ENCODE measurements at places on chromosomes 1 and 21. TPM values are rescaled to one million over a fixed set of nuclear protein-coding genes. Genes with fewer than 3 reads are reported as not detected.

C1orf94 gene
- total RNA-seq = 11.8 TPM

HTR6 gene
- total RNA-seq = 0.45 TPM

OR2L3 gene
- total RNA-seq = not detected

CRP gene
- total RNA-seq = not detected

KPRP gene
- total RNA-seq = not detected

- DNase-seq = no peak
These were observed 9.6 kb upstream of the CD34 start for GRCh38 chr1:207920444-207921021.

DNA sequence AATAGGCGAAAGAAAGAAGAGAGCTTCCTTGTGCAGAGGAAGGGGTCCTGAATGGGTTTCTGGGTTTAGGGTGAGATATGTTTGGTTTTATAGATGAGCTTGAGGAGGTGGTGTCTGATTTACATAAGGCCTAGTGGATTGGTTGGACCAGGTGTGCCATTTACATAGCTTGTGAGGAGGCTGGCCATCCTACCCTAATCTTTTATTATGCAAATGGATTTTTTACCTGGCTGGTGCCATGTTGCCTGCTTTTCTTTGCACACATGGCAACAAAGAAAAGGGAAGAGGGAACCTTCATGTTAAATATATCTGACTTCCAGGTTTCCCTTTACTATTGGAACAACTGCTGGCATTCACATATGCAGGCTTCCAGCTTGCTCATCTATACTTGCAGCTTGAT lies 585.3 kb downstream of the PTPRU start:
- no peak for DNase-seq

- no peak for DNase-seq
These were observed 105.5 kb downstream of the TOMM20 start for GRCh38 chr1:235022981-235023710.

DNA sequence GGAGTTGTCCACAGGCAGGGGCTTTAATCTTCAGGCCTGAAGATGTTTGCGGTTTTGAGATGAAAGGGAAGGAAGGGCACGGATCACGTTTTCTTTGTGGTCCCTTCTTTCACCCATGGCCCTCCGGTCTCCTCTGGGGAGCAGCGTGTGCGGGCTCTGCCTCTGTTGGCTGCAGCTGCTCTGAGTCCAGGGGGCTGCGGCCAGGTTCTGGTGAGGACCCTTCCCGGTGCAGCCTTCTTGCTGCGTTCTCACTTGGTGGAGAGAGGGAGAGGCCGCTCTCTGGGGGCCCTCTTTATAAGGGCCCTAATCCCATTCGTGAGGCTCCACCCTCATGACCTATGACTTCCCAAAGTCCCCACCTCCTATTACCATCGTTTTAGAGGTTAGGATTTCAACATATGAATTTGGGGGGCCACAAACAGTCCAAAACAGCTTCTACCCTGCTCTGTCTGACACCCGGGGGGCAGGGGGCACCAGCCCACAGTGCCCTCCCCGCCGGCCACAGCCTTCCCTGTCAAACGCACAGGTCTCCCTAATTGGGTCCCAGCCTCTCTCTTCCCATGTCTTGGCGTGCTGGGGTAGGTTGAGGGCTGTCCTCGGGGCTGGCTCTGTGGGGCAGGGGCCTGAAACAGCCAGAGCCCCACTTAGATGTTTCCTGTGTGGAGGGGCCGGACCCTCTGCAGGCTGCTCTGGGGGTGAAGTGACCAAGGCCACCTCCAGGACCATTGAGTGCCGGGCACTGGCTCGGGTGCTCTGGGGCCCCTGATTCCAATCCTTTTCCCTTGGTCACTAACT lies 100.1 kb upstream of the C1orf174 start:
- DNase-seq = peak; percentile 50

DNA sequence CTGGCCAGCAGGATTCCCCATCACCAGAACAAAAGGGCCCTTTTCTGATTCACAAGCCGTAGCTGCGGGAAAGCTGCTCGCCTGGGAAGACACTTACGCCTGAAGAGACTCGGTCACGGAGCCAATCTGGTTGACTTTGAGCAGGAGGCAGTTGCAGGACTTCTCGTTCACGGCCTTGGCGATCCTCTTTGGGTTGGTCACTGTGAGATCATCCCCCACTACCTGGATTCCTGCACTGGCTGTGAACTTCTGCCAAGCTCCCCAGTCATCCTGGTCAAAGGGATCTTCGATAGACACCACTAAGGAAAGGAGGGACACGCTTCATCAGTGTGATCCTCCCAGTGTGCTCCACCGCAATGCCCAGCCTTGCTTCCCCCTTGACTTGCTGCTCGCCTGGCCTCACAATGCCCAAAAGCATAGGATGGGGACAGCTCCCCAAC lies 14.7 kb downstream of the ENO1 start:
- DNase-seq = no peak

DNA sequence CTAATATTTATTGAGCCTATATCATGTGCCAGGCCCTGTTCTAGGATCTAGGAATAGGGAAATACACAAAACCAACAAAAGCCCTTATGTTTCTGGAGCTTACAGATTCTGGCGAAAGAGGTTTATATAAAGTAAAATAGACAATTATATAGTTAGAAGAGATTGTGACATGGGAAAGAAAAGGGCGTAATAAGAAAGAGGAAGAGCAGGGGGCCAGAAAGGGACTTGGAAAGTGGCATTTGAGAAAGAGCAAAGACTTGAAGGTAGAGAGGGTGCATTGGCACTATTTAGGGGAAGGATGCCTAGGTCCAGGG lies 322.5 kb upstream of the FAM78B start:
- DNase-seq = no peak

DNA sequence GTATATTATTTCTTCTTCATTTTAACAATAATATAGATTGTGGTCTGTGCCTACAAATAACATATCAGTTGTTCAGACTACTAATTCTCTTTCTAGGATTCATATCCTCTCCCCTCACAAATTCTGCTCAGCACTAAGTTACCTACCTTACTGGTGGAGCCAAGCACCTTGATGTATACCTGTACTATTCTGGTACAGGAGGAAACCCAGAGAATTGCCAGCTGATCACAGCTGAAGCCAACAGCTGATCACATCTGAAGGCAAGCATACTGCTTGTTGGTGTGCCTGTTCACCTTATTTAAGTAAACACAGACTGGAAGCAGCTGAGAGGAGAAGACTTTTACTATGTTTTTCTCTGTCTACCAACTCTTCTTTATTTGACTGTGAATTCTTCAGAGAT lies 101.8 kb downstream of the PBX1 start:
- no peak for DNase-seq

GRCh38 chr1:166253076-166253779 lies 86.4 kb upstream of the FAM78B start:
- DNase-seq = no peak

GRCh38 chr1:230270559-230271281 lies 155.4 kb downstream of the PGBD5 start:
- DNase-seq = no peak

DNA sequence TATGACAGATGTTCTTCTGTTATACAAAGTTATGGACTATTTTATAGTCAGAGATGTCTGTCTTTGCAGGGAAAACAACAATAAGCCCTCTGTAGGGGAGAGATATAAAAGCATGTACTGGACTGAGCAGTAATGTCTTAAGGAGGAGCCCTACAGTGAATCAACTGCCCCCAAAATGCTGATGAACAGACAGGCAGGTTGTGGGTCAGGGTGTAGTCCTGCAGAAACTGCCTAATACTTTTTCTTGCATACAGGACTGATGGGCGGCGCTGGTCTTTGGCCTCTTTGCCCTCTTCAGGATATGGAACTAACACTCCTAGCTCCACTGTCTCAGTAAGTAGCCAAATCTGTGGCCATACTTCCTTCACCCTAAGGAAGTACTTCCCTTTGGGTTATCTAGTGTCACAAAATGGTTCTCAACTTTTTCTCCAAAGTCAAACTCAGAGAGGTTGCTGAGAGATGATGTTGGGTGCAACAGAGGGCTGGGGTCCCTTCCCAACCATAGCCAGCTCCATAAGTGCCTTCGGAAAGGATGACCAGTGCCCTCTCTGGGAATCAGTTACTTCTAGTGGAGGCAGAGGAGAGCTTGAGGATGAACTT lies 129.8 kb downstream of the PIK3R3 start:
- DNase-seq = no peak

DNA sequence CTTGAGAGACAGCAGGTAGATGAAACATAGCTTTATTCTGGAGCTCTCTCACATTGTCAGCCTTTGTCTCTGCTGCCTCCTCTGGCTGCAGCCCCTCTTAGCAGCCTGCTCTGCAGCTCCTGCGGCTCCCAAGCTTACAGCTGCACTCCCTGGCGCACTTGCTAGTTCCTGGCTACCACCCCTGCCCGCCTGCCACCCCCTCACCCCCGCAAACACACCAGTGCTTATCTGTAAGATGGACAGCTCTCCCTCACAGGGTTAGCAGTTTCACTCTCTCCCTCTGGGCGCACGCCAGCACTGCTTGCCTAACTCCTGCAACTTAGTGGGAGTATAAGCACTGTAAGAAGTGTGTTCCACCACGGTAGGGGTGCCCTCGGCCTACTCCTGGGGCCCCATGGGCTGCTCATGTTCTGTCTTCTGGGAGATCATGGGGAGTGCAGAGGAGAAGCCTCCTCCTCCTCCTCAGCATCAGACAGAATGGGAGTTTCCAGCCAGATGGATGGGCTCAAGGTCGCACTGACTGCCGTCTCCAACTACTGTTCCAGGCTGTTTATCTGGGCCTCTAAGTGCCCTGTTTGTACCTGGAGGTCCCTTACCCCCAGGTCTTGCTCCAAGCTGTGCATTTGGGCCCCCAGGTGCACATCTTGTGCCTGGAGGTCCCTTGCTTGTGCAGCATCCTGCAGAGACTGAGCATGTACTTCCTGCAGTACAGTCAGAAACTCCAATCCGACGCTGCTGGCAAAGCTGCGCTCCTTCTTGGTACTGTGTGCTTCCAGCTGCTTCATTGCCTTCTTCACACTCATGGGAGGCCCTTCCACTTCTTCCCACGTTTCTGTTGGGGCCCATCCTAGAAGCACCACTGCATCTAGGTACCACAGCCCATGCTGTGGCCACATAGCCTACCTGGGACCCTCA lies 1388.1 kb downstream of the AMY1C start:
- DNase-seq = peak; percentile 57

DNA sequence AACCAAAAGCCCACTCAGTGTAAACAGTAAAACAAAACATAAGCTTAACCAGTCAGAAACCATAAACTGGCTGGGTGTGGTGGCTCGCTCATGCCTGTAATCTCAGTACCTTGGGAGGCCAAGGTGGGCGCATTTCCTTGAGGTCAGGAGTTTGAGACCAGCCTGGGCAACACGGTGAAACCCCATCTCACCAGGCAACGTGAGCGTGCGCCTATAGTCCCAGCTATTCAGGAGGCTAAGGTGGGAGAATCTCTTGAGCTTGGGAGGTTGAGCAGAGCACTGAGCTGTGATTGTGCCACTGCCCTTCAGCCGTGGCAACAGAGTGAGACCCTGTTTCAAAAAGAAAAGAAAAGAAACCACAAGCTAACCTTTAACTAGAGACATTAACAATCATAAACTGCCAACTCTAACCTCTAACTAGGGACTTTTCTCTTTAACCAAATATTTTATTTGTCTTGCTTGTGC lies 13.1 kb upstream of the PRRC2C start:
- no peak for DNase-seq

DNA sequence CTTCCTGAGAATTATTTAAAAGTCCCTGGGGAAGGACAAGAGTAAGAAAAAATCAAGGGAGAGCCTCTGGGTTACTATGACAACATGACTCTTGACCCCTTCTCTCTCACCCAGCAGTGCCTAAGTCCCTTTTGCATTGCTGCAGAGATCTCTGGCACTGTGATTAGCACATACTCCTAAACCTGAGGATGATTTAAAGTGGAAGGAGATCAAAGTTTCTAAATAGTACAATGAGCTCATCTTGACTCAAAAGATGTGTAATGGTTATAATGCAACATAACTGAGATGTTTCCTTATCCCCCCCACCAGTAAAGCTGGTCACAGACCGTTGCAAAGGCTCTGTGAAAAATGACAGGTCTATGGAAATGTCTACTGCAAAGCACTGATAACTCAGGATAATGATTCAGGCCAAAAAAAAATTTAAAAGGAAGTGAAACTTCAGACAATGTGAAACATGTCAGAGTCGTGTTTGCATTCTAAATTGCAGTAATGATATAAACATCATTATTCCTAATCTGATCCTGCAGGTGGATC lies 519.2 kb downstream of the KIF26B start:
- DNase-seq = no peak

- DNase-seq = no peak
These were observed 8.9 kb downstream of the SETSIP start for GRCh38 chr1:92066321-92066720.

Measured in H7 (cell line).